ENCODE measurements at places on chromosomes 3 and 15.

GRCh38 chr15:101451846-101452245 lies 37.7 kb downstream of the PCSK6 start:
- no peak for DNase-seq

DNA sequence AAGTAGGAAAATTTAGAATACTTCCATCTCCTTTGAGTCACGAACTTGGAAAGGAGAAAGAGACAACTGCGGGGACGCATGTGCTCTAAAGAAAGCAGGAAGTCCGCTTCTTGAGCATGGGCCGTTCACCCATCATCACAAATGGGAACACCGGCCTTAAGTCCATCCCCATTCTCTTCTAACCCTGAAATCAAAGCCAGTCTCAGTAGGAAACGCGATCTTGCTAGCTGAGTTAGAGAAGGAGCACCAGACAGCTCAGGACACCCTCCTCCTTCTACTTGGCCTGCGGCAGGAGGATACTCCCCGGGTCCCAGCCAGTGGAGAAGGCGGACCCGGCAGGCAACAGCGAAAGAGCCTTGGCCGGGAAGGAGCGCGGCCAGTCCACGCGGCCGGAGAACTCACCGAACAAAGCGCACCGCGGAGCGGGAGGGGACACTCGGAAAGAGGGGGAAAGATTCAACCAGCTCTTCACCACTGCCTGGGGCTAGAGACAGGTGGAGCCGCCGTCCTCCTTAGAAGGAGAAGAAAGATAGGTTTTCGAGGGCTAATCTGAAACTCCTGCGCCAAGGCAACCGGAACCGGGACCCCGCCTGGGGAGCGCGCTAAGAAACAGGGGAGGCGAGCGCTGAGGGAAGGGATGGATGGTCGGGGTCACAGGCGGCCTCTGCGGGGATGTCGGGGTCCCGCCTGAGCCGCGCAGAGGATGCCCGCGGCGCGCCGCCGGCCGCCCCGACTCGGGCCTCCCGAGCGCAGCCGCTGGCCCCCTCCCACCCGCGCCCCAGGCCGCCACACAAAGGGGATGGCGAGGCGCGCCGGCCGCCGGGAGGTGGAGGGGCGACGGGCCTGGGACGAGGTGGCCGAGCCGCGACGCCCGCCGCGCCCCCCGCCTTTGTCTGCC lies 818 bp downstream of the SLC4A7 start:
- DNase-seq: peak; percentile 18

DNA sequence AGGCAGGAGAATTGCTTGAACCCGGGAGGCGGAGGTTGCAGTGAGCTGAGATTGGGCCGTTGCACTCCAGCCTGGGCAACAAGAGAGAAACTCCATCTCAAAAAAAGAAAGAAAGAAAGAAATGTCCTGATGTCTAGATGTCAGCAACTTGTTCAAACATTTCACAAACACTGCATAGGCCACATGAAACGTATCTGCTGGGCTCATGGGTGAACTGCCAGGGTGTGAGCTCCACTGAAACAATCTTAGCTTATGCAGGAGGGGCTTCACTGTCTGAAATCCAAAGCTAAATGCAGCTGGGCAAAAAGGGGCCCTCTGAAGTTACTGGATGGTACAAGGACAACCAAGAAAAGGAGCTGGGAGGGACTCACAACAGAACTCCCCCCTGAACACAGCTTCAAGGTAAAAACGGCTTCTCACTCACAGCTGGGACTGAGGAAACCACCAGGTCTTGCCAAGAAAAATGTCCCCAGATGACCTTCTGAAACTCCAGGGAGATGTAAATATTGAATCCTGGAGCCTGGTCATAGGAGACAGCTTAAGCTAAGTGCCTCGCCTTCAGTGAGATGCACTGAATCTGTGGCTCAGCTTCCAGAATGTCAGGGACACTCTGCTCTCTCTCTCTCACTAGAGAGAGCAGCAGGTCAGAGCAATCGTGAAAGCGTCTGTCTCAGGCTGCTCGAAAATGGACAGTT lies 31.9 kb downstream of the SEC61A1 start:
- DNase-seq: no peak

DNA sequence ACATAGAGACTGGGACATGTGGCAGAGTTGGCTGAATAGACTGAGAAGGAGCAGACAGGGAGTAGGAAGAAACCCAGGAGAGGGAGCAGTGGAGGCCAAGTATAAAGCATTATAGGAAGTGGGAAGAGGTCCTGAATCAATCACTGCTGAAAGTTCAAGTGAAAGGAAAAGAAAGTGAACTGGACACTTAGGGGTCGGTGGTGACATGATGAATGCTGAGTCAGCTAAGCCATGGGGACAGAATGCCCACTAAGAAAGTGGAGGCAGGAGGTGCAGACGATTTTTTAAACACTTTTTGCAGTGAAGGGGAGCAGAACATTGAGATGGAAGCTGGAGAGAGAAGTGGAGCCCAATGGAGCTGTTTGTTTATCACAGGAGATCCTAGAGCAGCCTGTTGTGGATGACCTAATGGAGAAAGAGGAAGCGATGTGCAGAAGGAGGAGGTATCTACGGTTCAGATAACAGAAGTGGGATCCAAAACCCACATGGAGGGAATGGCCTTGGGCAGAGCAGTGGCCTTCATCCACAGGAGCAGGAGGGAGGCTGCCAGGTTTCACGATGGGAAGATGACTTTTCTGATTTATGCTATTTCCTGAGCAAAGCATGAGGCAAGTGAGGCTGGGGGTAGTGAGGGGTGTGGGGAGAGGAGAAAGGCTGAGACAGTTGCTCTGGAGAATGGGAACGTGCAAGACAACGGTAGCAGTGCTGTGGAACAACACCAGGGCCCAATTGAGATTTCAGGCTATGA lies 208.2 kb downstream of the RPLP1 start:
- DNase-seq: no peak

- DNase-seq: no peak
These were observed 8.0 kb downstream of the EOMES start for GRCh38 chr3:27714146-27714526.

DNA sequence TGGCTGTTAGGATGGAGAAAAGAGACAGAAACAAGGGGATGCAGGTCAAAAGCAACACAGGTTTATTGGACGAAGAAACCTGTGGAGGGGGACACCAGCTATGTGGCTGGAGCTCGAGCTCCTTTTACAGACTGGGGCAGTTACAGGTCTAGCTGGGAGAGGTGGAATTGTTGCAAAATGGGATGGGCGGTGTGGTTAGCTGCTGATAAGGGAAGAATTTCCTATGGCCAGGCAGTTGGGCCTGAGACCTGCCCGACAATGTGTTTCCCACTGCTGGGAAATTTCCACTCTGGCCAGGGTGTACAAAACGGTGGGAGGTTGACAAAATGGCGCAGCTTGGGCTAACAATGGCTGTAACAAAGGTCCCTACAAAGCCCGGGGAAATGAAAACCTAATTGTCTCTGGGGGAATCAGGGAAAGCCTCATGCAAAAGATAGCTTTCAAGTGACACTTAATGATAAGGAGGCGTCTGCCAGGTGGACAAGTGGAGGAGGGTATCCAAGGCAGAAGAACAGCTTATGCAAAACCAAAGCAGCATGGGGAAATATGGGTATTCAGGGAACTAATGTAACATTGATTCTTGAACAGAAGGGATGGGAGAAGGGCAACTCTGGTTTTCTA lies 137.4 kb upstream of the SGO1 start:
- no peak for DNase-seq

- DNase-seq: no peak
These were observed 1.6 kb downstream of the PDE8A start for GRCh38 chr15:84983294-84983693.

DNA sequence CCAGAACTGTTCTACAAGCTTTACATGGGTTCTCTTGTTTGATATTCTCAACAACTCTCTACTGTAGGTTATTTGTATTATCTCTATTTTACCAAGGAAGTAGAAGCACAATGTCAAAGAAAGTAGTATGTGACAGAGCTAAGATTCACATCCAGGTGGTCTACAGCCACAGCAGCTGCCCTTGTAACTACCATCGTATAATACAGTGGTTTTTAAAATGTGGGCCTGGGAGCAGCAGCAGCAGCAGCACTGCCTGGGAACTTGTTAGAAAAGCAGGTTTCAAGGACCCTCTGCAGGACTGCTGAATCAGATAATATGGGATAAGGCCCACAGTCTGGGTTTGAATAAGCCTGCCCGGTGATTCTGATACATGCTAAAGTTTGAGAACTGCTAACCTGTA lies 357.1 kb upstream of the SATB1 start:
- DNase-seq: no peak

GRCh38 chr15:92619145-92620101 lies 36.2 kb downstream of the FAM174B start:
- no peak for DNase-seq

- no peak for DNase-seq
These were observed 42.5 kb downstream of the EPHB3 start for GRCh38 chr3:184604039-184604601.

GRCh38 chr15:66196602-66197001 lies 56.9 kb downstream of the MEGF11 start:
- DNase-seq: no peak

DNA sequence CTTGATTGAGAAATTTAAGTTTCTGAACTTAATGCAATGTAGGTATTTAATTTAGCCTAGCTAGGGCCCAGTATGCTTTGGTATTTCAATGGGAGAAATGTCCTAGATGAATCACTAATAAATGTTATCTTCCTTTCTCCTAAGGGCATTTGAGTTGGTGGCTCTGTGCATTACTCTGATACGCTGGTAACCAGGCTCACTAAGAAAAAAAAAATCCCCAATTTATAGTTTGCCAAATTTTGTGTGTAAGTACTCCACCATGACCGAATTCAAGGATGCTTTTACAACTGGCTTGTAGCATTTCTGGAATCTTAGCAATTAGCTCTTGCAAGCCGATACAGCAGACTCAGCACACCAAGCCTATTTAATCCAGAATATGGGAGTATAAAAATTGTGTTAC lies 94.6 kb upstream of the LPP start:
- DNase-seq: no peak

DNA sequence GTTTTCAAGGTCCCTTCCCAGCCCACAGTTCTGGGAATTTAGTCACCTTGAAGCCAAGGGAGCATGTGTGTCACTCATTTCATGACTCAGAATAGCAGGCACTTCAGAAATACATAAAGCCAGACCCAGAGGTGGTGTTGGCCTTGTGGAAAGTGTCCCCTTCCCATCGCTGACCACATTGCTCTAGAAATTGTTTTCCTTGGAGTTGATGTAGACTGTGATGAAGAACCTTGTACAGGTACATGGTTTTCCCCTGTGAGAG lies 158.8 kb downstream of the SLCO3A1 start:
- no peak for DNase-seq

- no peak for DNase-seq
These were observed 515 bp upstream of the MTHFS start for GRCh38 chr15:79897380-79897678.

GRCh38 chr15:85997618-85998017 lies 82.1 kb upstream of the AGBL1 start:
- DNase-seq: no peak

GRCh38 chr3:69665026-69665737 lies 74.1 kb upstream of the MITF start:
- no peak for DNase-seq

DNA sequence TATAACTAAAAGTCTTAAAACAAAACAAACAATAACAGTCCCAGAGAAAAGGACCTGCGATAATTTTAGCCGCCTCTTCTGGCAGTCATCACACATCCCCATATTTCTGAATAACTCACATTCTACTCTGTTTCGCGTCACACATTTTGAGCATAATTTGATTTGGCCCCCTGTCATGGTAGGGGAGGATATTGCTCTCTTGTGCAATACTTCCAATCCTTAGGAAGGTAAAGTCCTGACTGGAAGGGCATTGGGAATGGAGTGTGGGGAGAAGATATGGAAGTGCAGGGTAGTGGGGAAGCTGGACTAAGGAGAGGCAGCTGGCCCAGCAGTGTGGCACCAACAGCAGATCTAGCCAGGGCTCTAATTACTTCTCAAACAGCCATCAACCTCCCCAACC lies 11.3 kb upstream of the FSIP1 start:
- DNase-seq: no peak

DNA sequence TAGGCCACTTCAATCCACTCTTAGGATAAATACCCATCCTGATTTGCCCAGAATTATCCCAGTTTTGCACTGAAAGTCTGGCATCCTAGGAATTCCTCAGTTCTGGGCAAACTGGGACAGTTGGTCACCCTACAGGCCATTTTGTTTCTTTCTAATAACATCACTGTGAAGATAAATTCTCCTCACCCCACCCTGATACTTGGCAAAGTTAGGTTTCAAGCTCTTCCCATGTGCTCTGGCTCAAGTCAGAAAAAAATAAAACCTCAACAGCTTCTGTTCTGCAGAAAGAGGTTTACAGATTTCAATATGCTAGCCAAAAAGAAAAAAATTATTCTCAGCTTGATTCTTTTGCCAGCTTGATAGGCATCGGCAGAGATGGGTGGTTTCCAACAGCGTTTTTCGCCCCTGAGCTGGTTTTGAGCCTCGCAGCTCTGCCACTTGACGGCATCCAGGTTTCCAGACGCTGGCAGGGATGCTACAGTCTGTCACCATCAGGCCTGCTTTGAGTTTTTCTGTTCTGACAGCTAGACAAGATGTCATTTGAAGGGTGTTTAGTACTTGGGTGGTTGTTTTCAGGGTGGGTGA lies 171.4 kb downstream of the SSR3 start:
- no peak for DNase-seq

- no peak for DNase-seq
These were observed 1.1 kb upstream of the SPATA12 start for GRCh38 chr3:57059411-57059810.

GRCh38 chr3:42205800-42206514 lies 60.0 kb downstream of the CCK start:
- no peak for DNase-seq

DNA sequence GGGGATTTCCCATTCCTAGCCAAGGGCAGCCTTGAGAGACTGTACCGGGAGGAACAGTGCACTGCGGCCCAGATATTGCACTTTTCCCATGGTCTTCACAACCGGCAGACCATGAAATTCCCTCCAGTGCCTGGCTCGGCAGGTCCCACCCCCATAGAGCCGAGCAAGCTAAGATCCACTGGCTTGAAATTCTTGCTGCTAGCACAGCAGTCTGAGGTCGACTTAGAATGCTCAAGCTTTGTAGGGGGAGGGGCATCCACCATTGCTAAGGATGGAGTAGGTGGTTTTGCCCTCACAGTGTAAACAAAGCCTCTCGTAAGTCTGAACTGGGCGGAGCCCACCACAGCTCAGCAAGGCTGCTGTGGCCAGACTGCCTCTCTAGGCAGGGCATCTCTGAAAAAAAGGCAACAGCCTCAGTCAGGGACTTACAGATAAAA lies 156.3 kb downstream of the FRMD5 start:
- no peak for DNase-seq

DNA sequence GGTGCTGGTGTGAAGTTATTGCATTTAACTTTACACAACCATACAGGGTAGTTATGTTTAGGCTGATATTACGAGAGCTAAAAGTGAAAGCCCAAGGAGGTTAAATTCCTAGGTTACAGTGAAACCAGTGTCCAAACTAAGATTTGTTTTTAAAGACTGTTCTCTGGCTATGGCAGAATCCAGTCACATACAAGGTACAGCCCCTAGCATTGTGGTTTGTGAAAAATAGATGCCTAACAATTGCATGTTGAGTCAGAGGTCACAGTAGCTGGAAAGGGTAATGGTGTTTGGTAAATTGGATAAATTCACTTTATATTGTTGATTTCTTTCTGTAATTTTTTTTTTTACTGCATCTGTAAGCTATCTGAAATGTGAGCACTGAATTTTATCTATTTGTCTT lies 614.6 kb upstream of the TBL1XR1 start:
- no peak for DNase-seq
